ENCODE measurements at places on chromosomes 6 and 20.

- DNase-seq, result no peak
Measured at GRCh38 chr6:98924647-98925046, 23.1 kb downstream of the FBXL4 start.

DNA sequence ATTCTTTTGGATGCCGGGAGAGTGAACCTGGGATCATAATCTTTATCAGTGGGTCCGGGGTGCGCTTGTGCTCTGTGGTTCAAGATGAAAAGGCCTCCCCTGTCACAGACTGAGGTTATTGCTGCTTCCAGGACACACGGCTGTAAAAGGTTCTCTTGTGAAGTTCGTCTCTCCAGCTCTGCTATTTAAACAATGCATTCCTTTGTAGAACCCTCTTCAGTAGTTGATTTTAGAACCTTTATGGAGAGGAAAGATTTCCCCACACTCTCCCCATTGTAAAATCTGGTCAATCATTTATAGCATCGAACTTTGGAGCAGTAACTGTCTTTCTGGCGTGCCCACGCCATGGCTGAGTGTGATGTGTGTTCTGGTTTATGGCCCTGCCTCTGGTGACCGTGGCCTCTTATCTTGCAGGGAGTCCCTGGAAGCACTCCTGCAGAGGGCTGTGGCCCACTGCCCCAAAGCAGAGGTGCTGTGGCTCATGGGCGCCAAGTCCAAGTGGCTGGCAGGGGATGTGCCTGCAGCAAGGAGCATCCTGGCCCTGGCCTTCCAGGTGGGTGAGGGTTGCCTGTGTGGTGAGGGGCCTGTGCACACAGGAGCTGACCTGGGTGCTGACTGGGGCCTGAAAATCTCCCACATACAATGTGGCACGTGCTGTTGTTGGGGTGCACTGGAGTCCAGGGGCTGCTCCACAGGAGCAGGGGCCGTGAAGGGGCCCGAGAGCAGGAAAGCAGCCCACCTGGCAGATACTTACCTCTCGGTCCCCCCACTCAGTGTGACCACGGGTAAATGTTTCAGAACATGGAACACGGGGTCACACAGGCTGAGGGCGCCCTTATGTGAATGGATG is 11.6 kb upstream of the C20orf204 start:
- DNase-seq, result no peak

DNA sequence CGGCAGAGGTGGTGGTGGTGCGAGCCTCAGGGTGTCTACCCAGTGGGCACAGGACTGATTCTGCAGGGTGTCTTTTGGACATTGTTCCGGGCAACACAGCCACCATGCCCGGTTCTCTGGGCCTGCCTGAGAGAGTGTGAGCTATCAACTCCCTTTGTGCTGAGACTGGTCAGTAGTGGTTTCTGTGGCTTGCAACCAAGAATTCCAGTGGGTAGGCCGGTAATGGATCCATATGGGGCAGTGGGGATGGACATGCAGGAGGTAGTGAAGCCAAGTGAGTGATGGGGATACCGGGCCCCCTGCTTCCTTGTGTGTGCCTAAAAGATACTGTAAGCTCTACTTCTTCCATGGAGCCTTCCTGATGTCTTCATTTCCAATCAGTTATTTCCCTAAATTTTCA is 71.0 kb downstream of the CDC5L start:
- no peak for DNase-seq

- DNase-seq, result no peak
Measured at GRCh38 chr6:114334237-114334636, 8.6 kb downstream of the HS3ST5 start.

DNA sequence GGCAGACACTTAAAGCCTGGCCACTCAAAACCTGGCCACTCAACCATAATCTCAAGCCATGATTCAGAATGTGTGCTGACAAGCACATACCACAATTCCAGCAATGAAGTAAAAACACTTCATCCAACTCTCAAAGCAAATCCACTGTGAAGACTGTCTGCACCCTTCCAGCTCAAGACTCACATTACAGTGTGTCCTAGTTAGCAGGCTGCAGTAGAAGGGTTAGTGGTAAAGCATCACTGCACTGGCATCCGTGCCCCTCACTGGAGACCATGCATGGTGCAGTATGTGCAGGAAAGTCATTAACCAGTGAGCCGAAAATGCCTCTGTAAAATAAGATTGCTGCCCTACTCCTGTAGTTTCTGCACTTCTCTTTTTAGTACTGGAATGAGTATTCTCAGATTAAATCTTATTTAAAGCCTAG is 43.4 kb downstream of the SLC23A2 start:
- DNase-seq, result no peak

GRCh38 chr6:89965441-89966227 is 71.4 kb downstream of the GJA10 start:
- no peak for DNase-seq

- DNase-seq, result no peak
Measured at GRCh38 chr6:43150051-43150751, 20.9 kb upstream of the SRF start.

- peak; percentile 13 for DNase-seq
Measured at GRCh38 chr20:20780127-20780824, 67.8 kb upstream of the RALGAPA2 start.

GRCh38 chr6:166040292-166040691 is 127.4 kb downstream of the TBXT start:
- no peak for DNase-seq

DNA sequence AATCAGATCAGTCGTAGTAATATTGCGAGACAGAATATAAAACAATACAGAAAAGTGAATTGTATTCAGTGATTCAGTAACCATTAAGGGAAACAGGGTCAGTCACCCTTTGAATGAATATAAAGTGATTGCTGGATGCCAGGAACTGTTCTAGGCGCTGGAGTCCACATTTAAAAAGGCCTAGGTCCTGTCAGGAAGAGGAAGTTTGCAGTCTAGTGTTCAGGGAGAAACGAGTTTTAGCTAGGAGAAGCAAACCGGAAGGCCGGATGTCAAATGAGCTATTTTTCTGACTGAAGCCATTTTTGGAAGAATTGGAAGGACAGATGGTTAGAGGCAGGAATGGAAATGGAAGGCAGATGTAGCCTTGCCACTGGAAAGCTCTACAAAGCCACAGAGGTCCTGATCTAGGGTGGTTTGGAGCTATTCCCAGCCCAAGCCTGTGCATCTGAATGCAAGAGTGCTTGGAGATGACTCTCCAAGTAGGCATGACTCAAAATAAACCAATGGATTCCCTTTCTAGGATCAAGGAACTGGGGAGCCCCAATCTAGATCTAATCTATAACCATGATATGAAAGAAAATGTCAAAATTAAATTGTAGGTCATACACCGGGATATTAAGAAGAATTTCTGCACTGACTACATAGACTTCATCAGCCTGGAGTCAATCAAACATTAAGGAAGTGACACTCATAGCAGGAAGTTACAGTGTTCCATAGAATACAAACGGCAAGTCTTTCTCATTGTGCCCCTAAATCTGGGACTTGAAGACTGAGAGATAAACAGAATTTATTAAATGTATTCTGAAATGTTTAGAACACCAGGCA is 36.8 kb upstream of the CDKAL1 start:
- no peak for DNase-seq

DNA sequence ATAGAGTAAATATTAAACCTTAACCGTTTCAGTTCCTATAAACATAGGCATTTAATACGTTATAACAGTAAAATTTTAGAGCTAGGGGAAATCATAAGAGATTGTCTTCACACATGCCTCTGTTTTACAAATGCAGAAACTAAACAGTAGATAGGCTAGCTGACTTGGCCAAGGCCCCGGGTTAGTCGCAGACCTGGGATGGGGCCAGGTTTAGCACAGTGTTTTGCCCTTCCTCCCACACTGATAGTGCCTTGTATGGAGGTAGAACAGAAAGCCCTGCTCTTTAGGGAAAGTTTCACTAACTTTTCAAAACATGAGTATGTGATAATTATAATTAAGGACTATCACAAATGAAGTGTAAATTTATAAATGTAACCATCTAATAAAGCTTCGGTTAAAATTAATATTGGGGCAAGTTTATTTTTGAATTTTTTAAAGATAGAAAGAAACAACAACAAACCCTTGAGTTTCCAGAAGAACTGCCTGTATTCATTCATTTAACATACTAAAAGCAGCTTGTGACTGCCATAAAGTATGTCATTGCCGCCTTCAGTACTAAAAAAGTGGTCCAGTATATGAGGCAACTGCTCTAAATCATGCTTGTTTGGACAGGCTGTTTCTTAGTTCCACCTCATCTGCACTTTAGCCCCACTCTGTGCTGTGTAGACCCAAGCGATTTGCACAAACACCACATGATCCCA is 62.5 kb upstream of the LOC128125822 start:
- DNase-seq, result no peak

GRCh38 chr6:156161471-156161870 is 615.7 kb upstream of the ARID1B start:
- DNase-seq, result no peak

GRCh38 chr6:137277971-137278637 is 58.9 kb upstream of the IFNGR1 start:
- DNase-seq, result no peak

- DNase-seq, result no peak
Measured at GRCh38 chr20:24376311-24377099, 92.9 kb upstream of the SYNDIG1 start.

- DNase-seq, result no peak
Measured at GRCh38 chr6:106194949-106195921, 109.1 kb downstream of the PRDM1 start.

- no peak for DNase-seq
Measured at GRCh38 chr6:46053039-46053933, 37.6 kb upstream of the CLIC5 start.

GRCh38 chr20:58623579-58624473 is 27.3 kb upstream of the STX16 start:
- DNase-seq, result no peak

GRCh38 chr6:24205020-24205492 is 79.0 kb downstream of the NRSN1 start:
- peak; percentile 36 for DNase-seq

- no peak for DNase-seq
Measured at GRCh38 chr6:47041741-47042140, 391 bp downstream of the ADGRF1 start.

DNA sequence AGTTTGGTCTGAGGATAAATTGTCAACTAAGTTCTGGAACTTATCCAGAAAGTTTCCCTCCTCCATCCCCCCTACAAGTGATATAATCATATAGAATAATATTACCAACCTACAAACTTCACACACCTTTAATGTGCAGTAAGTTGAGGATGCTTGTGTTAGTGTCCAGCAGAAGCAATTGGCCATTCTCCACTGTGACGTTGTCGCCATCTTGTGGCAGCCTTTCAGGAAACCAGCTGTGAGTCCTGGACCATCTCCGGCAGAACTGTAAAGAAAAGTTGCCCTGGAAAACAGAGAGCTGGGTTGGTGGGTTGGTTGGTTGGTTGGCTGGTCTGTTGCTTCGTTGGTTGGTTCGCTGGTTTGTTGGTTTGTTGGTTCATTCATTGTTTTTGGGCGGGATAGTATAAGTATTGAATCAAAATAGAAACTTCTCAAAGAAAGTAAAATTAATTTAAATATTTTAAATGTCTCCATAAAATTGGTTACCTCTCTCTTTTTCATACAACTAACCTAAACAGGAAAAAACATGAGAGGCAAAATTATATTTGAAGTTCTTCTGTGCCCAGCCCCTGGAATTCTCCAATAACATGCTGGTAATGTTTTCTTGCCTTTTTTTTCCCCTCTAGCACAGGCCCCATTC is 127.5 kb downstream of the PKHD1 start:
- peak; percentile 64 for DNase-seq

GRCh38 chr6:163384510-163384909 is 30.0 kb upstream of the QKI start:
- no peak for DNase-seq

DNA sequence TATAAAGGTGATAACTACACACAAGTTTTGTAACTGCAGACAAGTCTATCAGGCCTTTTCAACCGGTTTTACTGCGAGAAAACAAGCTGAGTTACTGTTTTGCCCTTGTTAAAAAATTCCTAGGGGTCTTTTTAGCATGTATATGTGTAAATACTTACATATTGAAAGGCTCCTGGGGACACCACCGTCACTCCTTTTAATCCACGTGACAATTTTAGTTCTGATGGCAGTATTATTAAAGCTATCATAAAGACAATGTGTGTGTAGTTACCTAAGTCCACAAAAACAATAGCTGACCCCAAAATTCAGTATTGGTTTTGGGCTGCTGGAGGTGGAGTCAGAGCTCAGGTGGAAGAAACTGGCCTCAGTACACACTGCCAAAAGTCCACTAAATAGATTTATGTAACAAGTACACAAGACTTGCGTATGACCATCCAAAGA is 41.3 kb upstream of the HFE start:
- no peak for DNase-seq

DNA sequence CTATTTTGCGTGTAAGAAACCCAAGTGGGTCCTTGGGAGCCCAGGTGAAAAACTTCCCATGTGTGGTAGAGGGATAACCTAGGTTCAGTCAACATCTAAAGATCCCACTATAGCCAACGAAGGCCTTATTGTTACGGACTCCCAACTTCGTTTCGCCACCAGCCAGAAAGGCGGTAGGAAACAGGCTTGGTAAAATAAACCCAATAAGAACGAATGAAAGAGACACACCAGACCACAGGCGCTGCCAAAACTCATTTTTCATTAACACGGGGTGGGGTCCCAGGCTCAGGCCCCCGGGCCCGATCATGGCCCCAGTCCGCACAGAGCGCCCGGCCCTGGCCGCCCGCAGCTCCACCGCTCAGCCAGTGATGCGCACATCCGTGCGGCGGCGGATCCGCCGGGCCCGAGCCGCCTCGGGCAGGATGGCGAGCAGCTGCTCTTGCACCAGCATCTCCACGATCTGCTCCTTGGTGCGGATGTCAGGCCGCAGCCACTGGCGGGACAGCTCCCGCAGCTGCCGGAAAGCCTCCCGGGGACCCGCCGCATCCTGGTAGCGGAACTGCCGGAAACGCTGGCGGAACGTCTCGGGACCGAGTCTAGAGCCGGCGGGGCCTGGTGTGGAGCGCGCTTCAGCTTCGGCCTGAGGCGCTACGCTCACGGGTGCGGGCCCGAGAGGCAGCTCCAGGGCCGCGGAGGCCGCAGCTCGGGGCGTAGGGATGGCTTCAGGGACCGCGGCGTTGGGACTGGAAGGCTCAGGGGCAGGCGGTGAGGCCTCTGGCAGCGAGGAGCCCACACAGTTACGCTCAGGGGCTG is 709 bp downstream of the SCAND1 start:
- DNase-seq, result no peak

Data from midbrain (tissue), 1 donor.